Right atrium auricular region (tissue), 2 donors: ENCODE measurements at places on chromosomes 7 and 10. TPM values are rescaled to one million over a fixed set of nuclear protein-coding genes. Genes with fewer than 3 reads are reported as not detected.

Gene SORCS3
- total RNA-seq, result 0.07 TPM

Gene ACTR3C
- 4.1 TPM for total RNA-seq

Gene CLEC5A
- total RNA-seq, result 1.0 TPM

Gene KIN
- total RNA-seq, result 3.0 TPM

Gene C10orf62
- 0.67 TPM for total RNA-seq

Gene UCMA
- not detected for total RNA-seq

Gene SYT15B
- total RNA-seq, result 1.9 TPM

Gene HGF
- 2.1 TPM for total RNA-seq

- DNase-seq, result no peak
Observed at GRCh38 chr7:149846436-149847046, 8.4 kb downstream of the ZNF862 start.

DNA sequence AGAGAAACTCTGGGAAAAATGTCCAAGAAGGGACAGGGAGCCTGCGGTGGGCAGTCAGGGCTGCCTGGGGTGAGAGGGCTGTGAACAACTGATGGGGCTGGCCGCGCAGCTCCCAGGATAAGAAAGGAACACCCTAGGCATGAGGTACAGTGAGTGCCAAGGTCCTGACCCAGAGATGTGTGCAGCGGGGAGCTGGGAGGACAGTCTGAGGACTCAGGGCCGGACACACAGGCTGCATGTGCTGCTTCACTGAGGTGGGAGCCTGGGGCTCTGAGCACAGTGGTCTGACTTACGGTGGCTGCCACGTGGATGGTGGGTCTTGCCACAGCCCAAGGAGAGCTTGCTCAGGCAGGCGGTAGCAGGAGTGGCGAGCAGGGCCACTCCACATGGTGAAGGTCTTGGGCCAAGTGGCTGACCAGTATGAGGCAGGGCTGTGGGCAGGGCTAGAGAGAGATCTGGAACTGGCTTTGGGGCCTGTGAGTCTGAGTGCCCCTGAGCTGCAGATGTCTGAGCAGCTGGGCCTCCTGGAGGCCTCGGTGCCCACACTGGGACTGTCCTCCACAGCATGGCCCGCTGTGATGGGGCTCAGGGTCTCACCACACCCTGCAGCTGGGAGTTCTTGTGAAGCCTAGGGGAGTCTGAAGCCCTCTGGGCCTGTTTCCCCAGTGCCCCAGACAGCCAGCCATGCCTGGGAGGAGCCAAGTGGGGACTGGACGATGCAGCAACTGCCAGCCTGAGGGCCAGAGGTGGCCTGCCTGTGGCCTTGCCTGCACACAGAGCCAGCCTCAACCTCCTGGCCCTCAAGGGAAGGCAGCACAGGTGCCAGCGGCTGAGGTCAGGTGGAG is 60.3 kb downstream of the RASGEF1A start:
- no peak for DNase-seq

- no peak for DNase-seq
Observed at GRCh38 chr10:116948530-116948870, 56.5 kb downstream of the SHTN1 start.

- DNase-seq, result no peak
Observed at GRCh38 chr7:113331155-113331898, 213.0 kb upstream of the SMIM30 start.

DNA sequence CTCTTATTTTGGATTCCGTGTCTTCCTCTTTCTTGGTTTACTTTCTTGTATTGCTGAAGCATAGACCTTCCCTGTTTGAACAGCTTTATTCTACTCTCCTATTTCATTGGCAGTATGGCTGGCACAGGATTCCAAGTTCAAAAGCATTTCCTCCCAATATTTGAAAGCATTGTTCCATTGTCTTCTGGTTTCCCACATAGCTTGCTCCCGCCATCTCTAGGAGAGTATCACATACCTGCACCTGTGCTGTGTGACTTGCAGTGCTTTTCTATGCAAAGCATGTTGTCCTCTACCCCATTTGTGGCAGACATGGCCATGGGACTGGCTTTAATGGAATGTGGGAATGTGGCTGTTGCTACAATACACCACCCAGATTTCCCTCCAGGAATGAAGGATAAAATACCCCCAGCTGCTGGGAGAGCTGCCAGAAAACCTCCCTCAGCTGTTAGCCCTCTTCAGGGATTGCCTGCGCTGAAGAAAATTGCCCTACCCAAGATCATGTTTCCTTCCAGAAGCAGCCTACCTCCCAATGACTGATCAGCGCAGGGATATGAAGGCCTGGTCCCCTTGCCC is 6.9 kb upstream of the MYOF start:
- no peak for DNase-seq

- DNase-seq, result no peak
Observed at GRCh38 chr7:157158400-157158799, 19.7 kb downstream of the UBE3C start.

GRCh38 chr10:96850825-96851224 is 18.7 kb downstream of the LCOR start:
- no peak for DNase-seq

GRCh38 chr10:44731283-44731682 is 179.9 kb upstream of the TMEM72 start:
- no peak for DNase-seq

DNA sequence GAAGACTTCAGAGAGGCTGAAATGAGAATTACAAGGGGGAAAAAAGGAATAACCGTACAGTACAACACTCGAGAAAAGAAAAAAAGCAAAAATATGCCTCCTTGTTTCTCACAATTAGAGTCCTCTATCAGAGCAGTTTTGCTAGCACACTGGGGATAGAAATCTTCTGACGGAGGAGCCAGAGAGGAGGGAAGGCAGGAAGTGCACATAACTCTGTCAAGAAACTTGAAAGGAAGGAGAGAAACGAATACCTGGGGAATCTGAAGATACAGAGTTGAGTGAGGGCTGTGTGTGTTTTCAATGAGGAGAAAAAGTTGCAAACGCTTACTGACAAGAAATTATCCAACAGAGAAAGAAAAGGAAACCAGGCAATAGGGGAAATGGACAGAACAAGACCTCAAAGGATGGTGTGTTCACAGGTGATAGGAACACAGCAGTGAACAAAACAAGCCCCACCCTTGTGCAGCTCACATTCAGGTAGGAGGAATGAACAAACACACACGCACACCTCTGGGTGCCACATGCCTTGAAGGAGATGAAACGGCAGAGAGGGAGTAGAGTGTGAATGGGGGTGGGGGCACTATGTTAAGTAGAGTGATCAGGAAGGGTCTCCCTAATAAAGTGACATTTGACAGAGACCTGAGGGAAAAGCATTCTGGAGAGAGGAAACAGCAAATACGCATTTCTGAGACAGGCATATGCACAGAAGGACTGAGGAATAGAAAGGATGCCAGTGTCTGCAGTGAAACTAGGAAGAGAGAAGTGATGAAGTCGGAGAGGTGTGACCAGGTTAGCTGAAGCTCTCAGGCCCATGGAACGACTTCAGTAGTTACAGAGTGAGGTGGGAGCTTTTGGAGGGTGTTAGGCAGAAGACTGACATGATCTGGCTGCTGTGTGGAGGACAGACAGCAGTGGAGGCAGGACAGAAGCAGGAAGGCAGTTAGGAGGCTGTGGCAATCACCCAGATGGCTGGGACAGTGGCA is 46.7 kb upstream of the SPOCK2 start:
- DNase-seq, result no peak

DNA sequence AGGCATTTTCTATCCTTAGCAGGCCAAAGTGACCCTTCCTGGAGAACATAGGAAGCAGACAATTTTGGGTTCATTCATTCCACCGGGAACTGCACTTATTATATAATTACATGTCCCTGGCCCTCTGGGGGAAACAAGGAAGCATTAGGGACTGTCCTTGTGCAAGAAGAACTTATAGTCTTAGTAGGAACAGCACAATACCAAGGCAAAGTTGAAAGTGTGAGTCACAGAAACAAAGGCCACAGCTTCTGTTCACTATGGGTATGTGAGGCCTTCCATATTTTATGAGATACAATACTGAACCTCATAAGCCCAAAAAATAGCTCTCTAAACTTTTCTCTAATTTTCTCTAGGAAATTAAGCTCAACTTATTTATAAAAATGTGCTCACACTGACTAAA is 18.4 kb upstream of the AKR1B10 start:
- no peak for DNase-seq

- DNase-seq, result peak; percentile 94
Observed at GRCh38 chr7:604001-604883, 84.6 kb upstream of the PDGFA start.

GRCh38 chr10:125774581-125775191 is 935 bp downstream of the MMP21 start:
- no peak for DNase-seq

GRCh38 chr10:8084799-8085198 is 30.3 kb downstream of the GATA3 start:
- DNase-seq, result no peak

DNA sequence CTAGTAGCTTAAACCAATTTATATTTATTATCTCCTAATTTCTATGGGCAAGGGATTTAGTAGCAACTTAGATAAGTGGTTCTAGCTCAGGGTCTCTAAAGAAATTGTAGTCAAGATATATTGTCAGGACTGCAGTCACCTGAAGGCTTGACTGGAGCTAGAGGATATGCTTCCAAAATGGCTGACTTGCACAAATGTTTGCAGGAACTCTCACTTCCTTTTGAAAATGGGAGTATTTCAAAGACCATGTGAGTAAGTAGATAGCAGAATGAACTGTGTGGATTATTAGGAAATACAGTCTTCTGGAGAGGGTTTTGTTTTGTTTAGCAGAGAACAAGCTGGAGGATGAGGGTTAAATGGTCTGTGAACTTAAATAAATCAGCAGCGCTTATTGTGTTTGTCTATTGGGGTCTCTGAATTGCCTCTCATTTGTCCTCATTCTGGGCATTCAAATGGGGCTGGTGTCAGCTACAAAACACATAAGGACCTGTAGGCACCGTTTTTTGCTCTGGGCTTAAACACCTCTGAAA is 524.6 kb downstream of the LRMDA start:
- DNase-seq, result no peak

- no peak for DNase-seq
Observed at GRCh38 chr7:41134300-41135255, 568.3 kb downstream of the INHBA start.

DNA sequence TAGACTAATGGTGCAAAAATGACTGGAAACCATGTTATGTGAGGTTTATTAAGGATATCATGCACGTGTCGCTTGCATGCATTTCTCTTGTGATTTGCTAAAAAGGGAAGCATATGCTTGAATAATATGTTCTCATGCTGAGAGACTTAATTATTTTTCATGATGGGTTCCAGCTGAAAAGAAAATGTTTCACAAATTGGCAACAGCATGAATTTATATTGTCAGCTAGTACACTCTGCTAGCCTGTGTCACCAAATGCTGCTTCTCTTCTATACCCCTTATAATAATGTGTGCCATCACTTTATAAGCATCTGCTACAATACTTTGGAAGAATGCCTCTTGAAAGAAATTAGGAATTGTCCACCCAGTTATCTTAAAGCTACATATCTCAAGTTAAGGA is 63.0 kb downstream of the GNAI1 start:
- no peak for DNase-seq

- no peak for DNase-seq
Observed at GRCh38 chr10:72540193-72540807, 85.6 kb downstream of the MICU1 start.

DNA sequence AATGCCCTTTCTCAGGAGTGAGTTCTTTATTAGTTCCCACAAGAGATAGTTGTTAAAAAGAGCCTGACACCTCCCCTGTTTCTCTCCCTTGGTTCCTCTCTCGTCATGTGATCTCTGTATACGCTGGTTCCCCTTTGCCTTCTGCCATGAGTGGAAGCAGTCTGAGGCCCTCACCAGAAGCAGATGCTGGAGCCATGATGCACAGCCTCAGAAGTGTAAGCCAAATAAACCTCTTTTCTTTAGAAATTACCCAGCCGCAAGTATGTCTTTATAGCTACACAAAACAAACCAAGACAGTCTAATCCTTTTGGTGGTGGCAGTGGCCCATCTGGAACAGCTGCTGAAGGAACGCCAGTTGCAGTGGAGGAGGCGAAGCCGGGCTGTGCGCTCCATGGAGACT is 9.3 kb downstream of the DNAJB9 start:
- DNase-seq, result no peak

- DNase-seq, result no peak
Observed at GRCh38 chr7:129607471-129608120, 3.9 kb upstream of the NRF1 start.
